ENCODE measurements at places on chromosomes 12 and 14.

DNA sequence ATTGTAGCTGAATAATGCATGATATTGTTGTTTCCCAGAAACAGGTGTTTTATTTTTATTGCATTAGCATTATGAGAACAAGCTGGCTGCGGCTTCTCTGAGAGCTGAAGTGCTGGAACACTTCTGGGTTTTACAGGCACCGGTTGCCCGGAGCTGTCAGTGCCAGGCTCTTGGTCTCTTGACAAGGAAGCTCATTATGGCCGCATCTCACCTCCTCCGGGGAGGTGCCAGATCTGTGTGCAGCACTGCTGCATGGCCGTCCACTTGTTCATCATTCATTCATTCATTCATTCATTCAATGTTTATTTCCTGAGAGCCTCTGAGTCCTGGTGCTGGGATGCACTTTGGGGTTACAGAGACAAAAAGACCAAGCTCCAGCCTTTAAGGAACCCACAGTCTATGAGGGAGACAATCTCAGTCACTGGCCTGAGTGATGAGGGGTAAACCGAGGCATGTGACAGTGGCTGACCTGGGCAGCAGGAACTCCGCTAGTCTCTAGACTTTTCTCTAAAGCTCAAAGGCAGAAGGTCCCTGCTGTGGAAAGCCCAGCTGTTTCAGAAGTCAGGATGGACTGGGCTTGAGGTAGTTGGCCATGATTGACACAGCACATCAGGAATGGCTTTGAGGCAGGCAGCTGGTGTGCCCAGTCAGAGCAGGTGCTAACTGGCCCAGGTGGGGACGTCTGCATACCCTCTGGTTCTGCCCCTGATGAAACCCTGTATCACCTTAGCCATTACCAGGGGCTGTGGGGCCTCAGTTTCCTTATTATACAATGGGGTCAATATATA is 181.0 kb downstream of the ADGRD1 start:
- peak; percentile 22 for DNase-seq

GRCh38 chr12:117158911-117159553 is 31.2 kb downstream of the FBXO21 start:
- DNase-seq: no peak

DNA sequence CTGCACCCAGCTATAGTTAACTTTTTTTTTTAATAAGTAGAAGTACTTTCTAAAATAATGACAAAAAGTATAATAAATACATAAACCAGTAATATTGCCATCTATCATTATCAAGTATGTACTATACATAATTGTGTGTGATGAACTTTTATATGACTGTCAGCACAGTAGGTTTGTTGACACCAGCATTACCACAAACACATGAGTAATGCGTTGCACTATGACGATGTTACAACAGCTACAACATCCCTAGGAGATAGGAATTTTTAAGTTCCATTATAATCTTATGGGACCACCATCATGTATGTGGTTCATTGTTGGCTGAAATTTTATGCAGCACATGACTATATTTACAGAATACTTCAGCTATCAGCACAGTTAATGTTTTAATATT is 62.9 kb upstream of the VSX2 start:
- DNase-seq: no peak

GRCh38 chr12:22932431-22932830 is 307.5 kb downstream of the ETNK1 start:
- no peak for DNase-seq

DNA sequence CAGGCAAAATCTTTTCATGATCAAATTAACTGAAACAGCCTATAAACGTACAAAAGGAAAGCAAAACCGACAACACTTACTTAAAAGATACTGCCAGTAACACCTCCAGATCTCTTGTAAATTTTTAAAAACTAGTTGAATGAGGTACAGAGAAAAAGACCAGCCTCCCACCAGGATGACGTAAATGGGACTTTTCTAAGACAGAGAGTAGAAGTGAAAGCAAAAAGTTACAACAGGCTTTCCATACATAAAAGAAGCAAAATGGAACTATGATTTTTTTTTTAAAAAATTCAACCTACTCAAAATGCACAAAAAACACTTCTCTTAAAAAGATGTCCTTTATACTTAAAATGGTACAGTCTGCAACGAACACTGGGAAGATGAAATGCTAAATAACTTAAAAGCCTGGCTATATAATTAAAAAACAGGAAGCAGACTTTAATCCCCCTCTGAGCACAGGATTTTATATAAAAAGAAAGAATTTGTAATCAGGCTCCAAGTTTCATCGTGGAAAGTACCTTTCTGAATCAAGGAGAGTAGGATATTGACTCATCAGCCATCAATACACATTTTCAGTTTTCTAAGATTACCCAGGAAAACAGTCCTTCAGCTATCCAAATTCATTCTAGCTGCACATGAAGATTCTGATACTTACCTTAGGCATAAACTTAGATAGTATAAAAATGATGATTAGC is 14.2 kb upstream of the MYO1A start:
- DNase-seq: no peak

- no peak for DNase-seq
Measured at GRCh38 chr12:80838024-80838658, 99.6 kb downstream of the LIN7A start.

DNA sequence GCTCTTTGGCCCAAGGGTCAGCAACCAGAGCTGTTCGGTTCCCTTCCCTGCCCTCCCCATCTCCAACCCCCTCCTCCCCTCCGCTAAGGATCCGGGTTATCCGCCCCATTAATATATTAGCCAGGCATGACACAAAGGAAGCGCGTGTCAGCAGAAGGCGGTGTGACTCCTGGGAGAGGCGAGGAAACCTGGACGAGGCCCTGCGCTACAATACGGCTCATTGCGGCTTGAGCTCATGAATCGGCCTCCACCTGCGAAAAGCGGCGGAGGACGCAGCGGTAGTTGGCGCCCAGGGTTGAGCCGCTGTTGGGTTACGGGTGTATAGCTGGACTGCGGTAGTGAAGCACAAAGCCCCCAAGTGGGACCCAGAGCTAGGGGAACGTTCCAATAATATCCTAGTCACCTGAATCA is 9.9 kb downstream of the FOXA1 start:
- no peak for DNase-seq

- peak; percentile 21 for DNase-seq
Measured at GRCh38 chr14:104927901-104928300, 3.2 kb downstream of the PLD4 start.

Data from left lobe of liver (tissue), 2 donors.